ENCODE measurements at places on chromosomes 5 and 9.

DNA sequence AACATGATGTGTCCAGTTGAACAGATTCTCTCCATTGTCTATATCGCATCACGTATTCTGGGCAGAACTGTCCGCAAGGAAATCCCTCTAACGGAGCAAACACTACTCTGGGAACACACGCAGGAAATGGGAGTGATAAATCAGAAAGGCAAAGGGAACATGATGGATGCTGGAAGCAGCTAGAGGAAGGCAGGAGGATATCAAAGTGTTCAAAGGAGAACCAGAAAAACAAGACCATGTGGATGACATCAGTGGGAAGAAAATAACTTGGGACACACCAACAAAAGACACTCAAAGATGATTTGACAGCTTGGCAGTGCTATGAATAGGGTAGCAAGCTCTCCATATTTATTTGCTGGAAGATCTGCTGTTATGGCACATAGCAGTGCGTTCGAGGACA is 142.9 kb downstream of the PLK2 start:
- DNase-seq: no peak

DNA sequence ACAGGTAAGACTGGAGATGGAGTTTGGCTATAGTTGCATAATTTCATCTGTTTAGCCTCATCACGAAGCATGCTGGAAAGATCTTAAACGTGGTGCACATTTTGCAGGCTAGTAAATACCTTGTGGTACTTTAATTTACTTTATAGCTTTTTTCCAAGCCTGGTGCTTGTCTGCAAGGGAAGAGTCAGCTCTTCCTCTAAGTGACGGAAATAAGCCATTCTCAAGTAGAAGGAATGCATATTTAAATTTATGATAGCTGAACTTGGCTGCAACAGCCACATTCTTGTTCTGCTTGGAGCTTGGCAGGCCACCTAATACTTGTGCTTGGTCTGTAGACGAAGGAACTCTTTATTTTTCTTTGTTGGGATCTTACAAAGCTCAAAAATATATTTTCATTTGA is 188.0 kb upstream of the PIK3R1 start:
- DNase-seq: no peak

DNA sequence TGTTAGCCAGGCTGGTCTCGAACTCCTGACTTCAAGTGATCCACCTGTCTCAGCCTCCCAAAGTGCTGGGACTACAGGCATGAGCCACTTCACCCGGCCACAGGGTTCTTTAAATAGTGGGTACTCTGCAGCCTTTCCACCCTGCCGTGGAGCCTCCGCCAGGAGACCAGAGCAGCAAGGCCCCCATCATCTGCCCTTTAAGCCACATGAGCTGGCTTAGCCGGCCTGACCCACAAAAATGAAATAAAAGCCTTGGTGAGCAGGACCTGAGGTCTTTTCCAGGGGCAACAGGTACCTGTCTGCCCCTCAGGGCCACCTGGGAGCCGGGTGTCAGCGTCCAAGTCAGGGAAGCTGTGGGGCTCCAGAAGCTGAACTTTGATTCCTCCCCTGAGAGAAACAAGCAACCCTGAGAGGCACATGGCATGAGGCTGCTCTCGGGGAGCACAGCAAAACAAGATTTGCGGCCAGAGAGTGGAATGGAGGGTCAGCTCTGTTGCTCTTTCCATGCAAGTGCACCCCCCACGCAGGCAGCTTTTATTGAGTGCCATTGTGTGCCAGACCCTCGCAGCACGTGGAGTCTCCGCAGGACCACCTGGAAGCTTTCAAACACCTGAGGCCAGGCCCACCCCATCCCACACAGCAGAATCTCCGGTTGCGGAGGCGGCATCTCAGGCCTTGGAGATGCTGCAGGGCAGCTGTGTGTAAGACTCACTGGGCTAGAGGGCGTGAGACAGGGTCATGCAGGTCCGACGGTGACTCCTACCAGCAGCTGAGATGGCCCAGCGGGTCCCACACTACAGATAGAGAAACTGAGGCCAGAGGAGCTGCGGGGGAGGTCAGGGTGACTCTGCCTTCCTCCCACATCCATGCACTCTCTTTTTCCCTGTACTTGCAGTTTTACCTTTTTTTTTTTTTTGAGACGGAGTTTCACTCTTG is 4.8 kb upstream of the WNK2 start:
- DNase-seq: no peak

DNA sequence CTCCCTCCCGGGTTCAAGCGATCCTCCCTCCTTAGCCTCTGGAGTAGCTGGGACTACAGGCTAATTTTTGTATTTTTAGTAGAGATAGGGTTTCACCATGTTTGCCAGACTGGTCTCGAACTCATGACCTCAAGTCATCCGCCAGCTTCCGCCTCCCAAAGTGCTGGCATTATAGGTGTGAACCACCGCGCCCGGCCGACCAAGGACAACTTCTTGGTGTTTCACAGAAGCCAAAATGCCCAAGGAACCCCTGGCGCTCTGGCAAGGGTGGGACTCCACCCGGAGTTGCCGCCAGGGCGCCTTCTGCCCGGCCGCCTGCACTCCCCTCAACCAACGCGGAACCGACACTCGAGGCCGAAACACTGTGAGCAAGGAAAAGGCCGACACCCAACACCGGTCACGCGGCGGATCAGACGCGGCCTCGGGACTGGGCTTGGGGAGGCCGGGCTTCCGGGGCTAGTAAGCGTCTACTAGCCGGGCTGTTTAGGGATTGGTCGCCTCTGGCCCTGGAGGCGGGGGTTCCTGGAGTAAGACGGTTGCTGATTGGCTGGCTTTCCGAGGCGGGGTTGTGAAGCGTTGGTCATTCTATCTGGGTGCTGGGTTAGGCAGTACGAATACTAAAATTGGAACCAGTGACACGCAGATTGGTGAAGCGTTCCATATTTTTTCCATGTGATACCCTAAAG is 7.7 kb upstream of the CFAP157 start:
- peak; percentile 98 for DNase-seq

- DNase-seq: no peak
These were observed 62.3 kb upstream of the ZFR start for GRCh38 chr5:32506799-32507198.

GRCh38 chr9:35548571-35548970 is 56.5 kb upstream of the TESK1 start:
- DNase-seq: no peak

Measured in mucosa of gallbladder (tissue), 1 donor.